HEK293T (cell line): ENCODE measurements at places on chromosomes 1 and 21.
A peak's percentile ranks its signal among the peaks of the same experiment; 100 is the strongest.

DNA sequence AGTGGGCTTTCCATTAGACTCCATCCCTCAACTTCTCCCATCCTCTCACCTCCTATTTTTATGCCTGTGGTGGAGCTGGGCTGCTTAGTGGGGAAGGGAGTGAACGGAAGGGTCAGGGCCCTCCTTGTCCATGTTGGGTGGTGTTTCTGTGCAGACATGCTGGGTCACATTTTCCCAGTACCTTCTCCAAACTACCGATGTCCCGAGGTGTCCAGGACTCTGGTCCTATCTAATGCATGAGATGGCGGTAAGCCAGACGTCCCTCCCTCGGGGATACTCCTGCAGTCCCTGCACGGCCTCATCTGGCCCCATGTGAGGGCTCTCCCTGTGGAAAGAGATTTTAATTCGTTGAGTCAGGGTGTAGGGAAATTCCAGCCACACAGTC is 61.0 kb downstream of the OBSCN start:
- no peak for DNase-seq

DNA sequence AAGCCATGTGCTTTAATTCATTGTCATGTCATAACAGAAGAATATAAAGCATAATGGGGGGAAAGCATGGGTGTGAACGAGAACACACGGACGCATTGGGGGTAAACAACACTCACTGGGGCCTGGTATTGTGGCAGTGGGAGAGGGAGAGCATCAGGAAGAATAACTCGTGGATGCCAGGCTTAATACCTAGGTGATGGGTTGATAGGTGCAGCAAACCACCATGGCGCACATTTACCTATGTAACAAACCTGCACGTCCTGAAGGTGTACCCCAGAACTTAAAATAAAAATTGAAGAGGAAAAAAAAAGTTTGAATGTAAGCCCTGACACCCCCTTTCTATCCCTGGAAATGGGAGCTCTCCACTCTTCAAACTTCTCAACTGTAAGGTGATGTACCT is 34.9 kb upstream of the CACHD1 start:
- DNase-seq: no peak

DNA sequence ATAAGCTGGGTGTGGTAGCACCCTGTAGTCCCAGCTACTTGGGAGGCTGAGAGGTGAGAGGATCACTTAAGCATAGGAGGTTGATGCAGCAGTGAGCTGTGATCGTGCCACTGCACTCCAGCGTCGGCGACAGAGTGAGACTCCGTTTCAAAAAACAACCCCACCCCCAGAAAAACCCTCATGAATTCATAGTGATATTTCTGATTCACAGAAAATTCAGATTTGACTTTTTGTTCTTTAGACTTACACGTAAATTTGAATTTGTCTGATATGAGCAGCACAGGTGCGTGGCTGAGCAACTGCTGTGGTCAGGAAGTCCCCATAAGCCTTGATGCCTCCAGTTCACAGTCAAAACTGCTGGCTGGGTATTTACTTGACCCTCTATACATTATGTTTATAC is 10.0 kb upstream of the MORC3 start:
- no peak for DNase-seq

DNA sequence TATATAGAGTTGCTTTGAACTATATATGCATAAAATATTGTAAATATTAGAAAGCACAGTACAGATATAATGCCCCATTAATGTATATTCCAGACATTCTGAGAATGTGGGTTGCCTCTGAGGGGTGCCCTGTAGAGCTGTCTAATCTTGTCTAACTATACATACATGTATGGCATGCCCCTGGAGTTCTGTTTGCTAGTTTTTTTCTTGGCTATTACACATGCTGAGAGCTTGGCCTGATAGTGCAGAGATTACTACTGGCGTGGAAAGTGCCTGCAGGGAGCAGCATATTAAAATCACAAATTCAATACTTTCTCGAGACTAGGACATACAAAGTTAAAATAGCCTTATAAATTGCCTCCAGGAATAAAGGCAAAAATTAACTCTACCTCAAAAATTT is 24.1 kb downstream of the KCNA3 start:
- DNase-seq: no peak

GRCh38 chr1:186301448-186301847 is 73.6 kb downstream of the TPR start:
- DNase-seq: no peak

DNA sequence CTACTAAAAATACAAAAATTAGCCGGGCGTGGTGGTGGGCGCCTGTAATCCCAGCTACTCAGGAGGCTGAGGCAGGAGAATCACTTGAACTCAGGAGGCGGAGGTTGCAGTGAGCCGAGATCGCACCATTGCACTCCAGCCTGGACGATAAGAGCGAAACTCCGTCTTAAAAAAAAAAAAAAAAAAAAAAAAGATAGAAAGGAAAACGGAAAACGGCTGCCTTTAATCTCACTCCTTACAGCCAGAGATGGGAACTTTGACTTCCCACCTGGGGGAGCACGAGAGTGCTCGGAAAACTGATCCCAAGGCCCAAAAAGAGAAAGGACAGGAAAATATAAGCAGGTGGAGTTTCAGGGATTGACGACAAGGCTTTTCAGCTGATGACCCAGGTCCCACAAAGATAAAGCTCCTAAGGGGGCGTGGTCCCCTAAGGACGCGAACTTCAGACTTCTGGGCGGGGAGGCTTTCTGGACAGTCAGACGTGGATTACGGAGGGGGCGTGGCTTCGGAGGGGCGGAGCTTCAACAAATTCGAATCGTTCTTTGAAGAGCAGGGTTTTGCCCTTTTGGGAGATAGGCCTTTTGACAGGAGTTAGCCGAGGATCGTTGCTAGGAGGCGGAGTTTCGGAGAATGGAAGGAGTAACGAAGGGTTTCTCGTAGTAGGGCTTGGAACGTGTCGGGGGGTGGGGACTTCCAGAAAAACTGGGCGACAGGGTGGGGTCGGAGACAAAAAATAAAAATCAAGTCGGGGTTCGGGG is 958 bp upstream of the CKS1B start:
- DNase-seq: peak; percentile 87

DNA sequence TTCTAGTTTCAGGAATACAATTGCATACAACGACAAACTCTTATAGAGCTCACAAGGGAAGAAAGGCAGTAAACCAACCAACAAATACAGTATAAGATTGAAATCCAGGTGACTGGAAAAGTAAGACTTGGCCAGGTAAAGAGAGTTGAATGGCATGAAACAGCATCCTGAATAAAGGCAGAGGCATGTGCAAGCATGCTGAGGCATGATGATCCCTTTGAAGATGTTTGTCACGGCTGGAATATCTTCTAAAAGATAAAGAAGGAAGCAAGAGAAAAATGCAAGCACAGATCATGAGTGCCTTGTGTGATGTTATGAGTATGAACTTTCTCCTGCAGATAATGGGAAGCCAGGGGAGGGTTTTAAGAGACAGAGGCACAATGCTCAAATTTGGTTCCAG is 83.3 kb upstream of the SPATA6 start:
- DNase-seq: no peak

- no peak for DNase-seq
Measured at GRCh38 chr1:225182716-225183115, 245.1 kb downstream of the LBR start.

DNA sequence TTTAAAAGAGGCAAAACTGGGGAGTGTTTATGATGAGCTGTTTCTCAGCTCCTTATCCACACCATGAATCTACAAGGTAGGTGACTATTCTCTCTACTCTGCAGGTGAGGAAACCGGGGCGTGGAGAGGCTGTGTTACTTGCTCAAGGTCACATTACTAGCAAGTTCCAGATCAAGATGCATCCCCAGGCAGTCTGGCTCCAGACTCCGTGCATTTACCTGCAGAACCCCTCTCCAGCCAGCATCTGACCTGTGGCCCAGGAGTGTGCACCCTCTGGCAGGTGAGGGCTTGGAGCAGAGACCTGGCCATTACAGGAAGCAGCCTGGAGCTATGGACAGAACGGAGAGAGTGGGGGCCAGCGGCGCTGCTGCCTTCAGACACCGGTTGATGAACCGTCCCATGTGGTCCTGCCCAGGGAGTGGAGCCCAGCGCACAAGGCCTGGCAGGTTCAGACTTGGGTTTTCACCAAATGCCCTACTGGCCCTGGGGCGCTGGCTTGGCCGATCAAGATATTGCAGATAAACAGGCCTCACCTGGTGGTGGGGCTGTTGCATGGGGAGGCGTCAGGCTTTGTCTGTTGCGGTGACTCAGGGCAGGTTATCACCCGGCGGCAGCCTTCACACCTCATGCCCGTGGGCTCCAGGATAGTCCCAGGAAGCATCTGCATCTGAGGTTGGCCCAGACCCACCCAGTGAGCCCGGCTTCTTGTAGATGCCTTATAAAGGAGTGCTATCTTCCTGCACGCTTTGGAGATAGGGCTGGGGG is 29.2 kb upstream of the WNT4 start:
- no peak for DNase-seq

- DNase-seq: no peak
Measured at GRCh38 chr1:169390303-169390702, 22.3 kb downstream of the BLZF1 start.

DNA sequence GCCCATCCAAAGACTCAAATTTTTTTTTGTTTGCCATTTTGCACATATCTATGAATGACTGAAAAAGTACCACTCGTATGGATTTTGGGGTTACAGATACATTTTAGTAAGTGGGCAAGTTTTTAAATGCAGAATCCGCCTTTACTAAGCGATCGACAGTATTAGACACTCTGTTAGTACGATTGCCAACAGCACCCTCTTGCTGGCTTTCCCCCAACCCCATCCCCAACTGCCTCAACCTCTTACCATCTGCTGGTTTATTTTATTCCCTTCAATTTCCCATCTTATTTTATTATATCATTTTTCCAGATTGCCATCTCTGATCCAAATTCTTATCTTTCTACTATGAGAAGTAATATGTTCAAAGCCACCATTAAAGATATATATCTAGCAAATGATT is 244.8 kb downstream of the LRRIQ3 start:
- DNase-seq: no peak

- no peak for DNase-seq
Measured at GRCh38 chr1:189682591-189682990, 795.1 kb downstream of the BRINP3 start.

DNA sequence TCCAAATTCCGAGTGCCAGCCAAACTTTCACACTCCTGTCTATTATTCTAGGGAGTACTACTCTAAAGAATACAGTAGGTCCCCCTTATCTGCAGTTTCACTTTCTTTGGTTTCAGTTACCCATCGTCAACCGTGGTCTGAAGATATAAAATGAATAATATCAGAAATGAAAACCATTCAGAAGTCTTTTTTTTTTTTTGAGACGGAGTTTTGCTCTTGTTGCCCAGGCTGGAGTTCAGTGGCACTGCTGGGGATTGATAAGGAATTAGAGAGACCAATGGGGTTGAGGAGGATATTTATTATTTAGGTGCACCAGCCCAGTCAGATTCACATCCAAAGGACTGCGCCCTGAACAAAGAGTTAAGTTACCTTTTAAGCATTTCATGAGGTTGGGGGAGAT is 52.9 kb upstream of the SRSF10 start:
- DNase-seq: no peak
